ENCODE measurements at places on chromosomes 6 and 20.

- peak; percentile 27 for DNase-seq
These were observed 93.8 kb upstream of the SIRPA start for GRCh38 chr20:1801225-1801928.

GRCh38 chr6:38774929-38775707 lies 60.0 kb downstream of the DNAH8 start:
- no peak for DNase-seq

DNA sequence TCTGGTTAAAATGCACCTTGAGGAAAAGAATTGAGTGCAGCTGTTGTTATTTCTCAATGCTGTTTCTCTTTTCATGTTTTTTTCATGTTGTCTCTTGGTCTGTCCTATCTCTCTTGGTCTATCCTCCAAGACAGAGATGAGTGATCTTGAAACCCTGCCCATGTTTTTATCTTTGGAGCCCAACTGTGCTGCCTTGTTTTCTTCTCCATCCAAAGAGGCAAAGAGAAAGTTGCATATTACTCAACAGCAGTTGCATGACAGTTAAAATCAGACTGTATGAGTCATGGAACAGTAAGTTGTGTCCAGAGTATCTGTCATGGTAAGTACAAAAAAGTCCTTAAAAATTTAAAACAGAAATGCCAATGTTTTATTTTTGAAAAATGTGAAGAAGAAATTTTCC lies 26.2 kb downstream of the BCAS1 start:
- DNase-seq, result no peak

DNA sequence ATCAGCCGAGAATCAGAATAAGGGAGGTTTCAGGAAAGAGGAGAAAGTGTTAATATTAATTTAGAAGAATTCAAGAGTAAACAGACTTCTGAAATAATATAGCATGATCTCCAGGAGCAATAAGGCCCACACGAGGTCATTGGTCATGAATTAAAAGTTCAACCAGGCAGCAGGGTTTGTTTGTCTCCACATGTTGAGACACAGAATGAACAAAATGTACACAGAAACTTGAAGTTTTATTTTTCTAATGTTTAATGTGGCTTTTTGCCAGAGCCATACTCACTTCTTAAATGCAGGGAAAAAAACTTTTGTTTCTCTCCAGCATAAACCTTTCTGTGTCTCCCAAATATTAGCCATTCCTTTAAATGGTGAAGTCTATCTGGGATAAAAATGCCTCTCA lies 504.5 kb downstream of the HDGFL1 start:
- DNase-seq, result no peak

DNA sequence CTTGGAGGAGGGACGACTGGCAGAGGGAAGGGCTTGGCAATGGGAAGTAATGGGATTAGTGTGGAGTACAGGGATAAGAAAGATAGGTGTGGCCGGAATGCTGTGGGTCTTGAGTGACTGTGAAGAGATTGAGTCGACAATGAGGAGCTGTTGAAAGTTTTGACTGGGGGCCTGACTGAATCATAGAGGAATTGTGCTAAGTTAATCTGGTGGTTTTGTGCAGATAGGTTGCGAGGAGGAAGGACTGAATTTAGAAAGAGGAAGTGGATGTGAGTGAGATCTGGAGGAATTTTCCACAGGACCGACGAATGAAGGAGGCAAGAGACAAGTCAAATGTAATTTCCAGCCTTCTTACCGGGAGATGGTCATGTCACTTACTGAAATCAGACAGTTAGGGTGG lies 143.9 kb upstream of the RALGAPA2 start:
- no peak for DNase-seq

- DNase-seq, result no peak
These were observed 694.7 kb downstream of the HTR1B start for GRCh38 chr6:76768556-76768955.

GRCh38 chr6:13624871-13625288 lies 9.7 kb downstream of the NOL7 start:
- no peak for DNase-seq

DNA sequence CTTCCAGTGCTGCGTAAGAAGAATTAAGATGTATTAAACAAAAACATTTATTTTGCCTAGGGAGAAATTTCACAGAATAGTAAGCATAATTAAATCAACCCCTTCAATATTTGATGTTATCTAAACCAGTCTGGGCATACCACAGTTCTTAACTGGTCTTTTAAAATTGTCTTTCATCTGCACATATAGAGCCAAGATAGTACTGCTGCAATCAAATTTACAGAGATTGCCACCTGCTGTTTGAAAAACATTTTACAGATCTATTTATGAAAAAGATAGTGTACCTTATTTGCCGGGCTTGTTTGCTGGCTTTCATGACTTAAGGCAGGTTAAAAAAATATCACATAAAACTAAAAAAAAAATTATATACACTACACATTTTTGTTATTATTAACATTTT lies 323.2 kb downstream of the ADGRB3 start:
- no peak for DNase-seq

- DNase-seq, result no peak
These were observed 146.3 kb downstream of the MANEA start for GRCh38 chr6:95723638-95724037.

- DNase-seq, result no peak
These were observed 777 bp upstream of the SNRNP48 start for GRCh38 chr6:7589221-7589620.

DNA sequence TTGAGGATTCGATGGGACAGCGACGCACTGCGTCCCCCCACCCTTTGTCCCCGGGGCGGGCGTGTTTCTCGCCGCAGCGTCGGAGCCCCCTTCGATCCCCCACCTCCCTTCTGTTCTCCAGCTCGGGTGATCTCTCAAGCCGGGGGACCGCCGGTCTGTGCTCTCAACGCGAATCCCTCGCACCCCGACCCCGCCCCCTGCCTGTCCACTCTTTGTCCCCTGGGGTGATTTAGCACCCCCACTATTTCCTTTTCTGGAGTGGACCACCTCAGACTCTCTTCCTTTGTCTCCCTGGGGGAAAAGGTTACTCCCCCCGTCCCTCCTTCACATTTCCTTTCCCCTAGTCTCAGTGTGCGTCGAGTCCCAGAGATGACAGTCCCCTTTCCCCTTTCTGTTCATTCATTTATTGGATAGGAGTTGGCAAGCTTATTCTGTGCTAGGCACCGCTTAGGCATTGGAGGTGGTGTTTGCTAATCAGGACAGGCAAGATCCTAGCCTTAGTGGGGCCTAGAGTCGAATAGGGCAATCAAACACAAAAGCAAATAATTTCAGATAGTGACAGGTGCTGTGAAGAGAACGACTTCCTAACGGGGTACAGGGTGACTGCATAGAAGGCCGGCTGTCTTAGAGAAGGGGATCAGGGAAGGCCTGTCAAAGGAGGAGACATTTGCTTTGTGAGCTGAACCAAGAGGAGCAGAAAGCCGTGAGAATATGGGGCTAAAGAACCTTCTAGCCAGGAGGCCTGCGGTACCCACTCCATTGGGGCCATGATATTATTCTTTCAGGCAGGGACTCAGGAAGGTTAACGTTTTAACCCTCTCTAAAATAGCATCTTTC lies 741 bp downstream of the PTPN1 start:
- DNase-seq, result no peak
